ENCODE measurements at places on chromosomes 11 and 22.
A peak's percentile ranks its signal among the peaks of the same experiment; 100 is the strongest.

- DNase-seq = no peak
Measured at GRCh38 chr22:42268852-42269410, 1.5 kb downstream of the TCF20 start.

- DNase-seq = no peak
Measured at GRCh38 chr11:1139441-1140083, 18.2 kb upstream of the MUC5AC start.

- DNase-seq = no peak
Measured at GRCh38 chr11:62122076-62122475, 1.7 kb upstream of the INCENP start.

DNA sequence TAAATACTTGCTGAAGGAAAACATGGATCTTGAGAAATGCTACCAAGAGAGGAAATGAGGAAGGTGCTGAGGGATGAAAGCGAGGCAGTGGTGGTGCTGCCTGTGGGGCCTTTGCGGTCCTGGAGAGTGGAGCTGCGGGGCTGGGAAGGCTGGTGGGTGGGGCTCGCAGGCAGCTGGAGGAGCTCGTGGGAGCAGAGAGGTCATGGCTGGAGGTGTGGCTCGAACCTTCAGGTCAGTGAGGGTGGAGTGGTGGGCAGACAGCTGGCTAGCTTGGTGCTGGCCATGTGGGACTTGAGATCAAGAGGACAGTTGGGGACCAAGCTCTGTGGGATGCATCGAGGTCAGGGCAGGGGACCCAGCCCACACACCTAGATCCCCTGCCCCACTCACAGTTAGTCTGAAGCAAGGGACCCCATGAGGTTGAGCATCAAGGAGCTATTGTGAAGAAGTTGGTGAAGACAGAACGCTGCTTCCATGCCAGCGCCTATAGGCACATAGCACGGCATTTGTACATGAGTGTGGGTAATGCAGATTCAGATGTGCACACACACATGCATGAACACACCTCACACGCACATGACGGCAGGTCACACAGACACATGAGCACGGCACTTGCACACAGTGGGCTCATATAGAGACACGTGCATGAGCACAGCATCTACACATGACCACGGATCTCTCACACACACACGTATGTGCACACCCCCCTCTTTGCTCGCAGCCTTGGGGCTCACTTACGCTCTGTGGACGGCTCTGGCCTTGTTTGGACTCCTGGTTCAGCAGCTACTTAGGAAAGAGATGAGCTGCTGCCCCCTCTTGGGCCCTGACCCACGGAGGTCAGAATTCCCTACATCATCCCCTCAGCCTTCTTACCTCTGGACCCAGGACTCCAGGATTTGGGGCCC lies 30.4 kb downstream of the SHANK3 start:
- no peak for DNase-seq

DNA sequence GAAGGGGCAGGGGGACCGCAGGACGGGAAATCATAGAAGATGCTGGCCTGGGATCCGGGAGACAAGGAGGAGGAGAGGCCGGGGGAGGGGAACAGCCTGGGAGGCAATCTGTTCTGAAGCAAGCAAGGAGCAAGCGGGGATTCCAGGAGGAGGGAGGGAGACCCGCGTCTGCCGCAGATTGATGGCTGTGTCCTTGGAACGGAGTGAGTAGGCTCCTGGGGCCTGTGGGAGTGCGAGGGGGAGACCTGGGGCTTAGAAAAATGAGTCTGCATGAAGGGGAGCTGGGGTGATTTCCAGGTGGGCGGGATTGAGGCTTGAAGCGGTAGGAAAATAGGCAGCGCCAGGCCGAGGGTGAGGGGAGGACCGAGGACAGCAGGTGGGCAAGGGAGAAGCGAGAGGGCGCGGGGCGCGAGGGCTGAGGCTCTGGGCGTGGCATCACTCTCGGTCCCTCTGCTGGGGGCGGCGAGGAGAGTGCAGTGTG lies 1.6 kb upstream of the LRRC55 start:
- DNase-seq = no peak

GRCh38 chr22:33057363-33057995 lies 702 bp downstream of the SYN3 start:
- no peak for DNase-seq

- DNase-seq = no peak
Measured at GRCh38 chr11:74989260-74989638, 516 bp downstream of the NEU3 start.

GRCh38 chr22:48664586-48664985 lies 1163.1 kb downstream of the BRD1 start:
- DNase-seq = no peak

GRCh38 chr11:70942593-70942992 lies 309.8 kb downstream of the SHANK2 start:
- no peak for DNase-seq

- no peak for DNase-seq
Measured at GRCh38 chr11:85464283-85464682, 162.9 kb downstream of the DLG2 start.

- peak; percentile 95 for DNase-seq
Measured at GRCh38 chr11:69075421-69076128, 26.8 kb downstream of the TPCN2 start.

- peak; percentile 36 for DNase-seq
Measured at GRCh38 chr11:8103909-8104308, 22.9 kb downstream of the TUB start.

GRCh38 chr11:11046781-11047180 lies 188.9 kb upstream of the ZBED5 start:
- no peak for DNase-seq

- DNase-seq = no peak
Measured at GRCh38 chr11:102577182-102577581, 46.6 kb upstream of the MMP7 start.

GRCh38 chr11:15346907-15347306 lies 232.2 kb downstream of the INSC start:
- no peak for DNase-seq

GRCh38 chr11:90124371-90124770 lies 10.1 kb upstream of the NAALAD2 start:
- DNase-seq = no peak

DNA sequence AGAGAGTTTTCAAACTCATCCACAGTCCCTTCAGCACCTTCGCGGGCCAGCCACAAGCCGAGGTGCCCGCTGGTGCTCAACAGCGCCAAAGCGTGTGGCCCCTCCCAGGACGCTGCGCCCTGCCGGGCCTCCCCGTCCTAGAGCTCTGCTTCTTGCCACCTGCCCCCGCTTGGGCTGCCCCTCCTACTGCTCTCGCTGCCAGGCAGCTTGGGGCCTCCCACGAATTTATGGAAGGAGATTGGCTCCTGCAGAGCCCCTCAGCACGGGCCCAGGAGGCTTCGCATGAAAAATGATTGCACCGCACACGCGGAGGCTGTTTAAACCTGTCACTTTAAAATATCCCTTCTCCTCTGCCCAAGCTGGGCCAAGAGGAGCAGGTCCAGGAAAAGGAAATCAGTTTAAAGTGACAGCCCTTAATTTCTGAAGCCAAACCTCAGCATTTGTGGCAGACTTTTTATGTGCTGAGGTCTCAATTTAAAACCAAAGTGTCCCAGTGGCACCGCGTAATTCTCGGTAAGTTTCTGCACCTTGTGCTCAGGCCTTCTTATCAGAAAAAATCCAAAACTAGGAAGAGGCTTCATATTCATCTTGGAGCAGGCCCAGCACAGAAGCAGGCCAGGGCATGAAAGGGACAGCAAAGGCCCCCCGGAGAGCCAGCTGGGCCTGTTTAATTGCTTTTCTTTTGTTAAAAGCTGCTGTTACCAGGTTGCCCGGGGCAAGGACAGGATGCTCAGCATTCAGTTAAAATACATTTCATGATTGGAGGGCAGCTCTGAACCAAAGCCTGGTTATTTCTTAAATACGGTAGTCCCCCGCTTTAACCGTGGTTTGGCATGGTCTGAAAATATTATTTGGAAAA lies 303.6 kb downstream of the OPCML start:
- DNase-seq = no peak

GRCh38 chr11:72308226-72309073 lies 64.5 kb upstream of the PHOX2A start:
- no peak for DNase-seq

DNA sequence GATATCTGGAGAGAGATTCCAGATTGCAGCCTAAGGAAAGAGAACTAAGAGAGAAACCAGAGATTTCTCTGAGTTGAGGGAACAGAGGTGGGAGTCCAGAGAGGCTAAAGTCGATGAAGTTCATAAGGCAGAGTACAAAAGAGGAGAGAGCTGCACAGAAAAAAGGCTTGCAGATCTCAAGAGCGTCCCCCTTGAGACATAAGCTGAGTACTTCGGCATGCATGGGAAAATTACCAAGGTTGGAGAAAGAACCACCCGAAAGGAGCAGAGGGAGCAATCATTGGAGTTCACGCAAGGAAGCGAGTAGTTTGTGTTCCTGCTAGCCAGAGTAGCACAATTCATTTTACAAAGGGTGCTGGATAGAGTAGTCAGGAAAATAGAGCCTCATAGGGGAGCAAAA lies 293.5 kb downstream of the TMEM135 start:
- no peak for DNase-seq

DNA sequence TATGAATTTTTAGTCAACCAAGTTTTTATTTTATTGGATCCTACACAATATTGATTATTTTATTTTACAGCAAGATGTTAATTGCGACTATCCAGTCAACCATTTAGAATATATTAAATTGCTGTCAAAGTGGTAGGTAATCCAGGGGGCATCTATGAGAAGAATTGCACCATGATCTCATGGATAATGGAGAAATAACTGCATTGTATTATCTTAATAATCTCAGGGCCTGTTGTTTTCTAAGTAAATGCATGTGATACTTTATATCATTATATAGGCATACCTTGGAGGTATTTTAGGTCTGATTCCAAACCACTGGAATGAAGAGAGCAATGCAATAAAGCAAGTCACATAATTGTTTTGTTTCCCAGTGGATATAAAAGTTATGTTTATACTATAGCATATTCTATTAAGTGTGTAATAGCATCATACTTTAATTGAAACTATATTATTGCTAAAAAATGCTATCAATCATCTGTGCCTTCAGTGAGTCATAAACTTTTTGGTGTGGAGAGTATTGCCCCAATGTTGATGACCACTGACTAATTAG lies 595.4 kb upstream of the CHORDC1 start:
- DNase-seq = no peak

GRCh38 chr22:20438678-20439492 lies 1.3 kb upstream of the SCARF2 start:
- DNase-seq = no peak

DNA sequence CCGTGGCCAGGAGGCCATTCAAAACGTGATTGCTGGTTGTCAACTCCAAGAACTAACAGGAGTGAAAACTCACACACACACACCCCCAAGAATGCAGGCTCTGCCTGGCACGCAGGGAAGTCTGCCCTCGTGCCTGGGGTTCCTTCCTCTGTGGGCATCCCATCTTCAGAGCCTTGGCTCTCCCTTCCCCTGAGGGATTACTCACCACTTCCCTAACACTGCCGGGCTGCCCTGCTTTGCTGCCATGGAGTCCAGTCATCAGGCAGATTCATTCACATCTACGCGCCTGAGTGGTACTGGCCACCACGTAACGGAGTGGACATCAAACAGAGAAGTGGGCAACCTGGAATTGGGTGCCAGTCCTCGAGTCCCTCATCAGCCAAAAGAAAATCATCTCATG lies 120.7 kb upstream of the TMEM45B start:
- DNase-seq = no peak

GRCh38 chr11:10080138-10080537 lies 213.9 kb downstream of the SBF2 start:
- DNase-seq = no peak

DNA sequence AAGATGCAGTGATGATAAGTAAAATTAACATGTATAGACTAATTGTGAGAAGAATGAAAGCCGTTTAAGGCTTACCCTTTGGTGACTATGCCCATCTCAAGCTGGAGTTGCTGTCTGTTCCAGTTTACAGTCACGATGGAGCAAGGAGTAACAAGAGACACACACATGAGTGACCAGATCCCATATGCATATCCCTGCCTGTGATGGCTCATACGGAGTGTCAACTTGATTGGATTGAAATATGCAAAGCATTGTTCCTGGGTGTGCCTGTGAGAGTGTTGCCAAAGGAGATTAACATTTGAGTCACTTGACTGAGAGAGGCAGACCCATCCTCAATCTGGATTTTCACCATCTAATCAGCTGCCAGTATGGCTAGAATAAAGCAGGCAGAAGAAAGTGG lies 786.8 kb downstream of the FAM181B start:
- no peak for DNase-seq

DNA sequence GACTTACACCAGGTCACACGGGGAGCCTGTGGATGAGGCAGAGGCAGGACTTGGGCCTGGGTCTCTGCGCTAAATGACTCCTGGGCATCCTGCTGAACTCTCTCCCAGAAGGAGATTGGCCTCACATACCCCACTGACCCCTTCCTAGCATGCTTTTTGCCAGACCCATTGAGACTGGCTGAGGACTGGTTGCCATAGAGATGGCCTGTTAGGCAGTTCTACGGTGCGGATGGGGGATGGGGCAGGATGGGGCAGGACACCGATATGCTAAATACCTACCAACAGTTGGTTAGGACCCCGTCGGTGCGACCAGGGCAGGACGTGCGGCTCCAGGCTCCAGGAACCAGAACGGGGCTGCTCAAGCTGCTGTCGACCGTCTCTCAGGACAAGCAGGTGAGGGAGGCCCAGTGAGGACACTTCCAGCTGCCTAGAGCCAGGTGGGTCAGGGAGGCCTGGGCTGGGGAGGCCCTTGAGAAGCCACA lies at the start of gene TSGA10IP:
TSS of gene TSGA10IP (plus strand) at position 51 of the 482 bp plus-strand sequence. CDS start at position 247, 196 bp downstream.
- no peak for DNase-seq

DNA sequence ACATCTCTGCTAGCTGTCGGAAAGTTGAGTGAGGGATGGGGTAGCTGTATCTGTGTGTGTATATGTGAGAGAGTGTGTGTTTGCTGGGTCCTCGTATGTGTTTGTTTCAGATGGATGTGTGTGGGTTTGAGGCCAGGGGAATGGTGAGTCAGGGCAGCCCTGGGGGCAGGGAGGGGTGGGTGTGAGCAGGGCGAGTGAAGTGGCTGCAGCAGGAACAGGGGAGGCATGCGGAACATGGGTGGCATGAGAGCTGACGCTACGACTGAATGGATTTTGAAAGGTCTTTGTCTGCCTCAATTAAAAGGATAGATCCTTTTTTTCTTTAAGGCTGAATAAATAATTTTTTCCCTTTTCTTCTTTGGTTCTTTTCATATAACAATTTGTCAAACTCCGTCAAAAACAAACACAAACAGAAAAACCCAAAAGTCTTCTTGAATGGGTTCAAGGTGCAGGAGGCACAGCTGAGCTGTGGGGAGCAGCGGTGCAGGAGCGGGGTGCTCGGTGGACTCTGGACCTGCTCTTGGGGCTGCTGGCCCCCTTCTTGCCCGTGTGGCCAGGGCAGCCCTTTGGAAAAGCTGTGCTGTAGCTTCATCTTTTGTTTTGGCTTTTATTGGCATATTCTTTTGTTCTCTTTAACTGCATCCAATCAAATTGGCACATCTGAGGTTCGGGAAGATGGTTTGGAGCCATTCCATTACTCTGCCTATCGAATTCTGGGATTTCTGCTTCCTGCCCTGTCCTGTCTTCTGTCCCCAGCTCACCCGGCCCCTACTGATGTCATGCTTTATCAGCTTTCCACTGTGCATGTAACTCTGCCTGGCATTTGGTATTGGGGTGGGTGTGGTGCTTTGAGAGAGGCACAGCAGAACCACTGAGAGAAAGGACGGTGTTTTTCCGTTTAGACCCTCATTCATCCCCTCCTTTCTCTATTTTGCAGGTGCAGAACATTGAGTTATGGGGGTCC lies 80.1 kb downstream of the ADAMTS15 start:
- no peak for DNase-seq
